ENCODE measurements at places on chromosomes 1 and 21.

DNA sequence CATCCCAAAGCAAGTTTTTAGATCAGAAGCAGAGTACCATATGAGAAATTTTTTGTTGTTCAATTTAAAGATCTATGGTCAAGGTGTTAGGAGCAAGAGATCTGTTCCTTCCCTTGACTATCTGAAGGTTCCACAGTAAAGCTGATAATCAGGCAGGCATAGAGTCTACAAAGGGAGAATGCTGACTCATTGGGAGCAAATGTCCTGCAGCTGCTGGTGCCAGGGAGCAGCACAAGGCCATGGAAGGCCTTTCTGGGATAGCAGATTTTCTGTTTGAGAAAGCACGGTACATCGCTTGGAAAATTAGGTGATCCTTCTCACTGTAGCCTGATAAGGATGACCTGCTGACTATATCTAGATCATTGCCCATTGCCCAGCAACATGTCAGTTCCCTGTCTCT is 210.1 kb upstream of the C1orf87 start:
- DNase-seq = no peak

DNA sequence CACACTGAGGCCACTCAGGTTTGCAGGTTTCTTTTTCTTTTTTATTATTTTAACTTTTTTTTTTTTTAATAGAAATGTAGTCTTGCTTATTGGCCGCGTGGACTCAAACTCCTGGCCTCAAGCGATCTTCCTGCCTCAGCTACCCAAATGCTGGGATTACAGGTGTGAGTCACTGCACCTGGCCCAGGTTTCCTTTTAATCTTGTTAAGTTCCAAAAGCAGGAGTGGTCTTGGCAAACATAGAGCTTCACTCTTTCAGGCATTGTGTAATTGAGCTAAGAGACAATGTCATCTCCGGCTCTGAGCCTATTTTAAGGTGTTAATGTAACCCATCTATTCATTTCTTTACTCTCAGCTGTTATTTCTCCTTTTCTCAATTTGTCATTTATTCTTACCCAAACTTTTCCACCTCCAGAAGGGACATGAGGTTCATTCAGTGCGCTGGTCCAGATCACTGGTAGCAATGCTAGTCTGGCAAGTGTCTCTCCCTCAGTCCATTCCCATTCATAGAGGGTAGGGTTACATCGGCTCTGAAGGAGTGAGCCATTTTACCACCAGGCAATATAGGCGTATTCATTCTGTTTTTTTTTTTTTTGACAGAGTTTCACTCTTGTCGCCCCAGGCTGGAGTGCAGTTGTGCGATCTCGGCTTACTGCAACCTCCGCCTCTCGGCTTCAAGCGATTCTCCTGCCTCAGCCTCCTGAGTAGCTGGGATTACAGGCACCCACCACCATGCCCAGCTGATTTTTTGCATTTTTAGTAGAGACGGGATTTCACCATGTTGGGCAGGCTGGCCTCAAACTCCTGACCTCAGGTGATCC is 11.3 kb upstream of the MFSD2A start:
- no peak for DNase-seq

GRCh38 chr1:220952961-220953643 is 73.9 kb downstream of the HLX start:
- DNase-seq = no peak

DNA sequence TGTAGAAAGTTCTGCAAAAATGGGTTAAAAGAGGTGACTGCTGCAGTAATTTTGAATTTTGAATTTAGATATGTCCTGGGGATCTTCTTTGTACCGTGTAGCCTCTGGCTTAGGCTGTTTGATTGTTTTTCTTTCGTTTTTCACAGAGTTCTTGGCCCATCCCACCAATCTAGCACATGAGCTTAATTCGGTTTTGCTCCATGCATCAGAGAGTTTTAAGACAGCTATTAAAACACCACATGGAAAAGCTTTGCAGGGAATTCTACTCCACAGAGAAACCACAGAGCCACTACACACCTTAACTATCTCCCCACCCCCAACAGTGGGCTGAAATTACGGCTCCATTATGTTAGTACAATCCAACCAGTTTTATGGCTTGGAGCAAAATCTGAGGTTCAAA is 25.5 kb downstream of the SPAG17 start:
- no peak for DNase-seq

GRCh38 chr1:230130172-230130944 is 63.3 kb downstream of the GALNT2 start:
- DNase-seq = no peak

GRCh38 chr1:94940738-94941137 is 13.8 kb upstream of the CNN3 start:
- no peak for DNase-seq

GRCh38 chr1:9760824-9761223 is 62.9 kb downstream of the CLSTN1 start:
- no peak for DNase-seq

DNA sequence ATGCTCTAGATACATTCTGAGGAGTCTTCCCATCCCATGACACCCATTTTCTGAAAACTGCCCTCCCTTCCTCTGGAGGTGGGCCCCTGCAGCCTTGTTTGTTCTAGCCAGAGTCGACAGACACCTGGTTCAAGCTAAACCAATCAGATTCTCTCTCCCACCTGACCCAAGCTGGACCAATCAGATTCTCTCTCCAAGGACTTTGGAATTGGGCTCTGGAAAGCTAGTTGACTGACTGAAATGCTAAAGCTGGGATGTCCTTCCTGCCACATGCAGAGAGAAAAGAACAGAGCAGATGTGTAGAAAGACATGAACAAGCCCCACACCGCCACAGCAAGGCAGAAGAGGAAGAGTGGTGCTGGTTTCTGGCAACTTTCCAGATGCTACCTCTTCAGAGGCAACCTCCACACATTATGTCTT is 24.6 kb downstream of the ASAP3 start:
- no peak for DNase-seq

DNA sequence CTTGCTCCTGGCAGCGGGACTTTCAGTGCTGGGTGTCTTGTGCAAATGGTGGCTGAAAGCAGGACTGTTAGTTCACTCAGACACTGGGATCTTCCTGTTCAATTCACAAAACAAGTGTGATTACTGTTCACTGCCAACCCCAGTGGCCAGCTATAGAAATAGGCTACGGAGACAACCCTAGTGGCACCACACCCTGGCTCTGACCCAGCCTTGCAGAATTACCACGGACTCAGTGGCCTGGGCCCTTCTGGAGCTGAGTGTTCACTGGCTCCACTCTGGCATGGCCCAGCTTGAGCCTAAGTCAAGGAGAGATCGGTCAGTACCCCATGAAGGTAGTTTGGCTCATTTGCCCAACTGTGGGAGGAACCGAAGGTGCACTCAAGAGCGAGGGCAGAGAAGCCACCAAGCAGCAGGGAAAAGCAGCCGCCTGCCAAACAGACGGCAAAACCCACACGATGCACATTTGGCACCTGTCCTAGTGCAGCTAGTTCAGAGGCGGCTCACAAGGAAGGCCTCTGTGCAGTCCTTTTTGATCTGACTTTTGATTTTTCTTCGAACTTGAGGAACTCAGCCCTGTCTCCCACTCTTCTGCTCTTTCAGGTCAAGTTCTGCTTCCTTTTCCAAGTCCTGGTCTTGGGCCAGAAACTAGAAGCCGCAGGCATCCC is 5.9 kb downstream of the KIAA2013 start:
- DNase-seq = no peak

- no peak for DNase-seq
Measured at GRCh38 chr1:205832326-205832751, 17.6 kb downstream of the PM20D1 start.

GRCh38 chr1:147561472-147561840 is 20.2 kb downstream of the BCL9 start:
- DNase-seq = no peak

DNA sequence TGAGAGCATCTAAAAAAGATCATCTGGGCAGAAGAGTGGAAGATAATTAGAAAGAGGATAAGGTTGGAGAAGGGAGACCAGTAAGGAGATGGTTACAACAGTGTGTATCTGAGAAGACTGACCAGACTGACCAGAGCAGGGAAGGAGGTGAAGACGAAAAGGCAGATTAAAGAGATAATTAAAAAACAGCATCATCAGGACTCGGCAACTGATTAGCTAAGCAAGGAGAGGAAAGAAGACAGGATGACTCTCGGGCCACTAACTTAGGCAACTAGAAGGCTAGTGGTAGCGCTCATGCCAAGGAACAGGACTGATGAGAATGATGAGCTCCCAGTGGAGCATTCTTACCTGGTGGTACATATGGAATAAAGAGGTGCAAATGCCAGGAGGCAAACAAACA is 3.9 kb downstream of the RBM34 start:
- no peak for DNase-seq

GRCh38 chr1:9593492-9594465 is 5.1 kb downstream of the TMEM201 start:
- DNase-seq = no peak

- no peak for DNase-seq
Measured at GRCh38 chr1:6012529-6013318, 20.5 kb upstream of the NPHP4 start.

- no peak for DNase-seq
Measured at GRCh38 chr1:33880305-33880704, 16.4 kb downstream of the HMGB4 start.

DNA sequence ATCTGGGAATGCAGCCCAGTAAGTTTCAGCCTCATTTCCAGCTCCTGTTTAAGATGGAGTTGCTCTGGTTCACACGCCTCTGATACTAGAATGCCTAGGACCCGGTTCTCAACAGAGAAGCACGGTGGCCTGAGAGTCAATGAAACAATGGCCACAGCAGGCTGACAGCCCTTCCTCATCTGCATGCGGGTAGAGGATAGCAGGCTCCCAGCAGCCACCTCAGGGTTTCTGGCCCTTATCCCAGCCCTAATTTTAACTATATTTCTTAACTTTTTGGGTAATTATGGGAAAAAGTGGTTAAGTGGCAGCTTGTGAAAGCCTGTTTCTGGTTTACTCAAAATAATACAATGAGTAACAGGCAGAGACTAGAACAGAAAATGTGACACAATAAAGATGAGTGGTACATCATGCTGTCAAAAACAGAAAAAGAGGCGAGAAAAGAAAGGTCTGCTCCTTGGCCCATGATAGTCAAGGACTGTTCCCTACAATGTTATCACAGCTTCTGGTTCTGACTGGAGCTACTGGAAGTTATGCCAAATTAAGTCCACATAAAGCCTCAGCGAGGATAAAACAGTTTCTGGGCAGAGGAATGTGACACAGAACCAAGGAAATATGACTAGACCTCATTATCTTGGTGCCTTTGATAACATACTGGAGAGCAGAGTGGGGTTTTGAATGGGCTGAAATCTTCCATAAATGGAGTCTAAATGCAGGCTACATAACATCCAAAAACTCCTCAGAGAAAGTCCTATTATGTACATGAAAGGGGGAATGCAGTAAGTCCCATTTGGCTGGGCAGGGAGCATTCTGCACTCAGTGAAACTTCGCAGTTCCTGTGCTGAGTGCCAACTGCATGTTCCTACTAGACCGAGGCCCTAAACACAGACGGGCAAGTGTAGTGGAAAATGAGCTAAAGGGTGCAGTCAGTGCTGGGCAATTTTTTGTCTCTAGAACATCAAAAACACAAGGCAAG is 92.1 kb downstream of the NIBAN1 start:
- DNase-seq = no peak

Measured in mesothelial cell of epicardium (in vitro differentiated cells).